MG63 (cell line): ENCODE measurements at places on chromosomes 16 and 17. TPM values are rescaled to one million over a fixed set of nuclear protein-coding genes. Genes with fewer than 3 reads are reported as not detected.

EVI2A gene
- 0.39 and 0.66 TPM in 2 replicates for total RNA-seq

EFCAB5 gene
- not detected in 2 replicates for total RNA-seq

CHD9NB gene
- total RNA-seq = 0.27 and 2.6 TPM in 2 replicates

GRB7 gene
- not detected in 2 replicates for total RNA-seq

CD300A gene
- not detected in 2 replicates for total RNA-seq

ASGR1 gene
- 0.13 TPM in 1 of 2 replicates, not detected in the other for total RNA-seq

CDH1 gene
- total RNA-seq = not detected in 2 replicates

OVCA2 gene
- total RNA-seq = 36.6 and 51.8 TPM in 2 replicates

KRT40 gene
- total RNA-seq = not detected in 2 replicates

METTL9 gene
- 210 and 260 TPM in 2 replicates for total RNA-seq

CBFA2T3 gene
- not detected in 2 replicates for total RNA-seq

RHBDL1 gene
- total RNA-seq = 0.16 TPM in 1 of 2 replicates, not detected in the other

CD300H gene
- total RNA-seq = not detected in 2 replicates

PCGF2 gene
- 3.3 and 3.4 TPM in 2 replicates for total RNA-seq

KRTAP3-2 gene
- total RNA-seq = not detected in 2 replicates

CHTF18 gene
- 18.9 and 22.6 TPM in 2 replicates for total RNA-seq

RUNDC3A gene
- not detected in 2 replicates for total RNA-seq

CD300LF gene
- total RNA-seq = not detected in 2 replicates

IRX3 gene
- total RNA-seq = 24.3 and 28.8 TPM in 2 replicates

TPSG1 gene
- total RNA-seq = 1.7 and 1.9 TPM in 2 replicates
